Activated naive CD4-positive, alpha-beta T cell treated with Interleukin-2 at 50 U/mL for 16 hours (primary cell): ENCODE measurements at places on chromosomes 6 and 20.

- DNase-seq = no peak
Observed at GRCh38 chr6:151719070-151719469, 88.4 kb upstream of the ESR1 start.

DNA sequence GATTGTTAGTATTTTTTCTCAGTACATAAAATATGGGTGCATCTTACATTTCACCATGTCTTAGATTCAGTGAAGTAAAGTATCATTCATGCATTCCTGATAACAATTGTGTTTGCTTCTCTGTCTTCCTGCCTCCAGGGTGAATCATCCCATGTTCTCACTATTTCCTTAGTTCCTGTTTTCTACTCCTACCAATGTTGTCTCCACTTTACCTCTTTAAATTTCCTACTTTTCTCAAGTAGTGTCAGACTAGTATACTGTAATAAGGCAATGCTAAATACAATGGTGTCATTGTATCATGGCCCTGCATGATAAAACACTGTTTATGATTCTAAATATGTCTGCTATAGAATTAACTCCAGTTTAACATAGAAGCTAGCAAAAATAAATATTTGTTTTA is 37.4 kb upstream of the GABRR1 start:
- DNase-seq = no peak

DNA sequence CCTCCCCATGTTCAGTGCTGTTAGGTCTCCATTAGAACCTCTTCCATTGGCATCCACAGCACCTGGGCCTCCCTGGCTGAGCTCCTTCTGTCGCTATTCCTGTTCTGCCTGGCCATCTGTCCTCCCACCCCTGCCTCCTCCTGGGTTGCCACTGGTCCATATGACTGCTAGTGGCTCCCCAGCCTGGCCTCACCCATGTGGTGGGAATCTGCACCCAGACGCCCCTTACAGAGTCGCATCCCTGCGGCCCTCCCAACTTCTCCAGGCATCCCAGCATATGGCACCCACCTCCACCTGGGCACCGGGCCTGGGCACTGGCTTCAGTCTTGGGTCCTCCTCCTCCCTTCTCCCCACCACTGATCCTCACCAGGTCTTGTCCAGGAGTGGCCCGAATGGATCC is 7.7 kb downstream of the CDC25B start:
- DNase-seq = no peak

DNA sequence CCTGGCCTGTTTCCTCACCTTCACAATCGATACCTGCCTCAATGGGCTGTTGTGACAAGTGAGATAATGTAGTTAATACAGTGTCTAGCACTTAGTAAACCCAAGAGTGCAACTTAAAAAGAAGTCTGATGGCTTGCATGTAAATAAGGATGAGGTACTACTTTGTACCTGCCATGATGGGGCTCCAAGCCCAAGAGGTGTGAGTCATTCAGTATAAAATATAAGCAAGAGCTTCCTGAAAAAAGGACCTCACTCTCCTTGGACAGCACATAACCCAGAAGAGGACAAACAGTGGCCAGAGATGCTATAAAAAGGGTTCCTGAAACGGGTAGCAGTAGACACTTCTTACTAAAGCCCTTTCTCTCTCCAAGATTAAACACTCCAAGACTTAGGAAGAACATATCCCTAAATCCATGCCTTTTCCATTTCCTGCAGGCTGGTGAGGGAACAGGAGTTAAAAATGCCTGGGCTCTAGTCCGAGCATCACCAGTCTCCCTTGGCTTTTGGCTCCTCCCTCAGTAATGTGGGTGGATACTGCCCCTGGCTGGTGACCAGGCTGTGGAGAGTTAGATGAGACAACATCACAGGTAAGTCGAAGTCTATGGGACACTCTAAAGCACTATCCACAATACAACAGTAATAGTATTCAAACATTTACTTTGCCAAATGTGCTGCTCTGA is 4.3 kb downstream of the UBE2V1 start:
- no peak for DNase-seq
